ENCODE measurements at places on chromosomes 1 and 21.
A peak's percentile ranks its signal among the peaks of the same experiment; 100 is the strongest.

- DNase-seq = no peak
Measured at GRCh38 chr1:27331922-27332321, 9.9 kb upstream of the SYTL1 start.

DNA sequence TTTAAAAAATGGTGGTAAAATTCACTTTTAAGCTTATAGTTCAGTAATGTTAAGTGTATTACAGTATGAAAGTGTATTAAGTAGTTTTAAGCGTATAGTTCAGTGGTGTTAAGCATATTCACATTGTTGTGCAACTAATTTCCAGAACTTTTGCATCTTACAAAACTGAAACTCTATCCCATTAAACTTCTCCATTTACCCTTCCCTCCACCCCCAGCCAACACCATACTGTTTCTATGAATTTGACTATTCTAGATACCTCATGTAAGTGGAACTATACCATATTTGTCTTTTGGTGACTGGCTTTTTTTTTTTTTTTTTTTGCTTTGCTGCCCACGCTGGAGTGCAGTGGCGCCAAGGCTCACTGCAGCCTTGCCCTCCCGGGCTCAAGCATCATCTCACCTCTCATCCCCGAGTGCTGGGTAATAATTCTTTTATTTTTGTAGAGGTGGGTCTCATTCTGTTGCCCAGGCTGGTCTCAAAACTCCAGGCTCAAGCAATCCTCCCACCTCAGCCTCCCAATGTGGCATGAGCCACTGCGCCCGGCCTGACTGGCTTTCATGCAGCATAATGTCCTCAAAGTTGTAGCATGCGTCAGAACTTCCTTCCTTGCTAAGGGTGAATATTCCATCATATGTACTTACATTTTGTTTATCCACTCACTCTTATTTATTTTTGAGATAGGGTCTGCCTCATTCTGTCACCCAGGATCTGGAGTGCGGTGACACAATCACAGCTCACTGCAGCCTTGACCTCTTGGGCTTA lies 45.1 kb upstream of the BMP8B start:
- DNase-seq = no peak

GRCh38 chr1:38804062-38804886 lies 55.3 kb downstream of the RRAGC start:
- DNase-seq = no peak

DNA sequence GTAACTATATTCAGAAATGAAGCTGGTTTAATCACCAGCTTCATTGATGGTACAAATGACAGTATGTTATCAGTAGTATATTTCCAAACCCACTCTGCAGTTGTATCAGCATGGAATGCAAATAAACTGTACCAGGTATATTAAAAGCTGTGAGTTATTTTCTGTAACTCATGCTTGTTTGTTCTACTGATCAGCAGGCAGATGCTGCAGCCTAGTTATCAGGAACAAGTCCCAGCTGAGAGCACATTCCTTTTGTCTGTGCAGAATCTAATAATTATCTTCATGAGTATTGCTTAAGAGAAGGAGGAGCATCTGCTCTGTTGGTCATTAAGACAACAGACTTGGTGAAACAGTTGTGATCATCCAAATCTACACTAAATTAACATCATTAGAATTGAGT lies 1331.1 kb downstream of the MRPL39 start:
- no peak for DNase-seq

DNA sequence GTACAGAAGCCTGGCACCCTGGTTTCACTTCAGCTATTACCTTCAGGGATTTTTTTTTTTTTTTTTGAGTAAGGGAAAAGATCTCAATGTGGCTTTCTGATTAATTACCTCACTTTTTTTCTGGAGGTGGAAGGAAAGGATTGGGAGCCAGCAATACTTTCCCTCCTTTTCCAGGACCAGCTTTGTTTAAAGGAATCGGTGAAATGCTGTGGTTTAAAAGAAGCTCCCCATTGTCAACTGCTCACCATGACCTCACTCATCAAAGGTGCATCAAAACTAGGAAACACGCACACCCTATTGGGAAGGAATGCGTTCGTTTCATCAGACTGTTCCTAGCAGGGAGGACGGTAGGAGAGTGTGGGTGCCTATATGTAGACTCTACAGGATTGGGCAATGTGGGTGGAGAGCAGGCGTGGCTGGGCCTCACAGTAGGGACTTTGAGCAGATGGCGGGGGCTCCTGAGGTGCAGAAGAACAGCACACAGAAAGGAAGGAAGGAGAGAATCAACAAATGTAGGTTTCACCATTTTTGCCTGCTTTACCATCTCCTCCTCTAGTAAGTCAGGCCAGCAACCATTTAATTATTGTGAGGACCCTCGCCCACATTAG lies 13.0 kb downstream of the PHGDH start:
- DNase-seq = no peak

DNA sequence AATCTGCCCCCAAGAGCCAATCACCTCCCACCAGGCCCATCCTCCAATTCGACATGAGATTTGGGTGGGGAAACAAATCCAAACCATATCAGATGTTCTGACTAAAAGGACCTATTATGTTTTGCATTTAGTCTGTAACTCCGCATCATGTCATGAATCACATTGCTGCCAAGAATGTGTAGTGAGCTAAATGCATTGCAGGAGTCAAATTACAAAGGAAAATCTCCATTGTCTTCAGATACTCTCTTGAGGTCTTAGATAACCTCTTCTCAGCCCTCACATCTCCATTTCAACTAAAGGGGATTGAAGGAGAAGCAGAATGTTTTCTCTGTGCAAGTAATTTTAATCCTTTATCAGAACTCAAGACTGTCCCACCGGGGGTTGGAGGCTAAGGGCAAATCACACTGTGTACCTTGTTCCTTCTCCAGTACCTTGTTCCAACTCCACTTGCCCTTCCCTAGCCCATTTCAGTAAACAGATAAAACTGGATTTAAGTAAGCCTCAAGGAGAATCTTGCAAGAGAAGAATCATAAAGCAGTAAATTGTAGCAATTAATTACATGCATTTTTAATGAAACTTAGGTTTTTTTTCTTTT lies 34.1 kb downstream of the EXTL2 start:
- DNase-seq = no peak

DNA sequence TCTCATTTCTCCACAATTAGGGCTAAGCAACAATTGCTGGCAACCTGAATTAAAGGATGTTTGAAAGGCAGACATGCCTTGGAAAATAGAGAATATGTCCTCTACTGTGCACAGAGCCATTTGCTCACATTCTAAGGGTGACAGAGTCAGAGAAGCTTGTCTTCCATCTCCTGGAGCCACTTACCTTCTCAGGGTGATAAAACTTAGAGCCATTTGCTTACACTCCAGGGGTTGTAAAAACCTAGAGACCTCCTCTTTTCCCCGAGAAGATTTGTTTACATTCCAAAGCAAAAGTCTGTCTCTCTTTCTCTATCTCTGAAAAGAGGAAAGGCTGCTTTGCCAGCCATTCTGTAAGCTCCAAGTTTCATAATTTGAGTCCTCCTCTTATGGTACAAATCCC lies 61.3 kb downstream of the LBR start:
- DNase-seq = no peak

DNA sequence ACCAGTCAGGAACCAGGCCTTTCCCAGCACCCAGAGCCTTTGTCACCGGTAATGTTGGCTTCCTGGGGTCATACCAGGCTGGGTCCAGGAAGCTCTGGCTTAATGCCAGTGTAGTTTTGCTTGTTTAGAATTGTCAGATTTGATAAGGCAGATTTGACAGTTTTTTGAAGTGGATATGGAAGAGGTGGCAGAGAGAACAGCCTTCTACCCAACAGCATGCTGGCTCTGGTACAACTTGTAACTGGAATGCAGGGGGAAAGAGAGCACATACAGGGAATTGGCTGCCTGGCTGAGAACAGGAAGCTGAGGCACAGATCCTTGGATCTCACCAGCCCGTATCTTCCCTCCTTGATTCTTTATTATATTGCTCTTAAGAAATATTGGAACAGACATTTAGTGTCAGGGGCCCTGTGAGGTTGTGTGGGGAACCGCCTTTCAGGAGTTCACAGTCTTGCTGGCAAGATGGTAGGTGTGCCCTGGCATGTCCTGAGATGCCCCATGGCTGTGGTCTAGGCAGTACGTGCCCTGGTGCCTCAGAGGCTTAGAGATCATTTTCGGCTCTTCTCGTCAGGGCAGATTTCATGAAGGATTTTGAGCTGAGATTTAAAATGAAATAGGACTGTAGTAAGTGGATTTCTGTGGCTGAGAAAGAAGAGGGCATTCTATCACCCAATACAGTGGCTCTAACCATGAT lies 227.0 kb downstream of the PBX1 start:
- no peak for DNase-seq

- DNase-seq = no peak
Measured at GRCh38 chr21:46617267-46618051, 12.6 kb upstream of the S100B start.

DNA sequence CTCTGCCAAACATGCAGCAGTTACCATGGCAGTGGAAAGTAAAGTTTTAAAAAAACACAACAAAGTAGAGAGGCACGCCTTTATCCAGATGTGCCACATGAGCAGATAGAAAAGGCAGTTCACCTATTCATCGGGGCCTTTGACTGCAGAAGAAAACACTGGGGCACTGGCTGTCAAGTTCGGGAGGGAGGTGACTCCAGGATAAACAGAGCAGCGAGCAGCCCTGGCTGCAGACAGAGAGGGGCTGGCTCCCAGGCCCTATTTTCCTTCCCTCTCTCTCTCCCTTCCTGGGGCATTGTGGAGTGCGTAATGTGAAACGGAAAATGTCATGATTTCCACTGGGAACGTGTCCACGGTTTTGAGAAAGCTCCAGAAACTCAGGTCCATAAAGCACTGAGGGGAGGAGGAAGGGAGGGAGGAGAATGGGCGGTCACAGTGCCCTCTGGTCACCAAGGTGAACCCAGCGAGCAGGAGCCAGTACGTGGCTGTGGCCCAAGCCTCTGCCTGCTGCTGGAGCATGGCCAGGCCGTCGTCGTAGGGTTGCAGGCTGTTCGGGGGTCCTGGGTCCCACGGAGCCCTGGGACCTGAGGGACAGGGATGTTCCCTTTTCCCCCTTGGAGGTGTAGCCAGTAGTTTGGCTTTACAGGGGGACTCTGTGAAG lies 114.7 kb upstream of the IRF2BP2 start:
- DNase-seq = no peak

- DNase-seq = no peak
Measured at GRCh38 chr1:6267686-6268322, 6.9 kb upstream of the GPR153 start.

- DNase-seq = no peak
Measured at GRCh38 chr1:147167365-147167764, 4.9 kb downstream of the PRKAB2 start.

GRCh38 chr1:3807769-3808168 lies 11.5 kb upstream of the LRRC47 start:
- no peak for DNase-seq

DNA sequence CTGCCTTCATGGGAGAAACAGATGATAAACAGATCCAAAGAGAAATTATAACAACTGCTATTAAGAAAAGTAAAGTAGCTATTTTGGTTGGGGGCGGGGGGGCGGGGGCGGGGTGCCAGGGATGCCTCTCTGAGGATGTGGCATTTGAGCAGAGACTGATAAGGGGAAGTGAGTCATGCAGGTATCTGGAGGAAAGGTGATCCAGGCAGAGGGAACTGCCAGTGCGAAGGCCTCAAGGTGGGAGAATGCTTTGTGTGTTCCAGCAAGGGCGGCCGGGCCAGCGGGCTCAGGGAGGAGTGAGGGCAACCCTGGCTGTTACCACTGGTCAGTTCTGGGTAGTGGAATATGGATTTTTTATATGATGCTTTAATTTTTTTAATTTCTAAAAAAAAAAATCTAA lies 7.0 kb upstream of the TNFRSF1B start:
- no peak for DNase-seq

DNA sequence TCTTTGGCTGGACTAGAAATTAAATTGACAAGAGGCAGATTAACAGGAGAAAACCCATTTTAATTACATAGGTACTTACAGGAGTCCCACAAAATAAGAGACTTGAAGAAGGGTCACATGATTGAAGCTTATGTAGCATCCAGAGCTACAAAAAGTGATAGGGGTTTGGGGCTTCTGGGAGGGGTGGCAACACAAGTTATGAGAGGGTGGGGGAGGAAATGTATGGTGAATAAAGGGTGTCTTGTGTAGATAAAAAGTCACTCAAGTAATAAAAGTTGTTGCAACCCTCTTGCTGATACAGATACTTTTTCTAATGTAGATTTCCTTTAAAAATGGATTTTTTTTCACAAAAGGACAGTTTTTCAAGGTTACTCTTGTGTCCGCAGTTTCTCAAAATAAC lies 24.0 kb downstream of the USP25 start:
- no peak for DNase-seq

DNA sequence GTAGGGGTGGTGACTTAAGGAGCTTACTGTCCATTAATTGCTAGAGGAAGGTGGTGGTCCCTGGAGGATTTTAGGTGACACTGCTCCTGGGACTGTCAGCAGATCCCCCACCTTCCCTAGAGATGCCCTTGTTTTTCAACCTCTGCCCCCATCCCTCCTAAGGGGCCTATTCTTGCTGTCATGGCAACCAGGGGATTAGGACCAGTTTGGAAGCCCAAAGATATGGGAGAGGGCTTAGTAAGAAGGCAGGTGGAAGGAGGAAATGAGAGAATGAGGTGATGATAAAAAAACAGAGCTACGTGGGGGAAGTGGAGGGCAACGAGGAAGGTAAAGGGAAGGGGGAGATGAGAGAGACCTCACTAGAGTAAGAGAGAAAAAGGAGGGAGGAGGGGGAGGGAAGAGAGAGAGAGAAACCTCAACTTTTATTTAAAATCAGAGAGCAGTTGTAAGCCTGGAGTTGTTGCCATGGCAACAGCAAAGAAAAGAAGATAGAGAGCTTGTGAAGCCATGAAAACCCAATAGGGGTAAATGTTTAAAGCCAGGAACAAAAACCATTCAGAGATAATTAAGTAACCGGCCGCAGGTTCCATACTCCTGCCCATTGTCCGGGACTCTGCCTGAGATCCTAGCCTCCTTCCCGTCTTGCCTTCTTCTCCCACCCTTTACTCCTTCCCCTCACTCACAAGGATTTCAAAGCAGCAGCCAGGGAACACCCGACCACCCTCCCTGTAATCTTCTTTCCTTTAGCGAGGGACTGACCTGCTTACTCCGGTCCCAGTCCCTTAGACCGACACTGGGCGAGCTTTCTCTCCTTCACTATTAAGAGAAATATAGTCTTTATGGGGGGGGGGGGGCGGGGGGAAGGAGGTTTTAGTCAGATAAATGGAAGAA lies 20.6 kb downstream of the KIRREL1 start:
- DNase-seq = no peak

DNA sequence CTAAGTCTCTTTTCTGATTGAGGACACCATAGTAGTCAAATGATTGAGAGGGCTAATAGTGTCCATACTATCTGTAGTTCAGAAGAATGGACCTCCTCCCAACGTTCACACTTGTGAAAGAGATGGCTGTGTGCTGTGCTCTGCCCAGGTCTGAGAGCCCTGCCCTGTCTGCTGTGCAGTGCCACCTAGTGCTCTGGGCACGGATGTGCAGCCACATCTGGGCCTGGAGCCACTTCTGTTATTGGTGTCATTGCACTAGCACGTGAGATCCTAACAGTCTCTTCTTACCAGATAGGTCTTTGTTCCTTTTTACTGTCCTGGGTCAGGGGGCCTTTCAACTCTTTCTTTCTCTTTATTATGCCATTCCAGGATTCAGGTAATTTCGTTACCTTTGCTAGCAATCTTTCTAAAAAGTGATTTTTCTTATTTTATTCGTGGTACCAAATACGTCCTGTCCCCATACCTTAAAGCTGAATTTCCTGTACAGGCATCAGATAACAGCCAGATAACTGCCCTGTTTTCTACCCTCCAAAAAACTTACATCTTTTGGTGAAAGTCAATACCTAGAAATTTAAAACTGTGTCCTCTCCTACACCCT lies 21.7 kb downstream of the INTS3 start:
- peak; percentile 55 for DNase-seq

- no peak for DNase-seq
Measured at GRCh38 chr1:171188388-171189266, 3.5 kb downstream of the FMO2 start.

- DNase-seq = no peak
Measured at GRCh38 chr21:35849144-35849543, 211.2 kb downstream of the SETD4 start.

All from stimulated activated CD8-positive, alpha-beta memory T cell treated with anti-CD3 and anti-CD28 coated beads, Interleukin-7, amount 100 ng/mL, for 1 hour (primary cell).